ENCODE measurements at places on chromosomes 3 and 15. TPM values are rescaled to one million over a fixed set of nuclear protein-coding genes. Genes with fewer than 3 reads are reported as not detected.
A peak's percentile ranks its signal among the peaks of the same experiment; 100 is the strongest.

Gene CHRM5
- total RNA-seq = not detected

Gene FAM43A
- total RNA-seq = 18.8 TPM

Gene DPPA4
- total RNA-seq = not detected

Gene ABI3BP
- 0.58 TPM for total RNA-seq

Gene CDHR4
- not detected for total RNA-seq

DNA sequence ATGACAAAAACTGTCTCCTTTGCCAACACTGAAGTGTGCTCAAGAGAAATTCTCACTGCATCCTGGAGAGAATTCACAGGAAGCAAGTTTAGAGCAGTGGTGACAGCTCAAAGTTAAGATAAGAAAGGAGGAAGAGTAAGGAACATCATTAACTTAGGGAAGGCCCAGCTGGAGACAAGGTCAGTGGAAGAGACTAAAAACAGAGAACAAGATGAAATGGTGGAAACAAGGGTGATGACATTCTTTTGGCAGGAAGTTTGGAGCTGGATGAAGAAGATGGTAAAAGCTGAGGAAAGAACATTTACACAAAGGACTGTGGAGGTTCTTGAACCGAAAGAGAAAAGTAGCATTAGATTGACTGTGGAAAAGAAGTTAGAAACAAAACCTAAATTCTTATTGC, 6.7 kb upstream of the SUCLG2 start:
- no peak for DNase-seq

DNA sequence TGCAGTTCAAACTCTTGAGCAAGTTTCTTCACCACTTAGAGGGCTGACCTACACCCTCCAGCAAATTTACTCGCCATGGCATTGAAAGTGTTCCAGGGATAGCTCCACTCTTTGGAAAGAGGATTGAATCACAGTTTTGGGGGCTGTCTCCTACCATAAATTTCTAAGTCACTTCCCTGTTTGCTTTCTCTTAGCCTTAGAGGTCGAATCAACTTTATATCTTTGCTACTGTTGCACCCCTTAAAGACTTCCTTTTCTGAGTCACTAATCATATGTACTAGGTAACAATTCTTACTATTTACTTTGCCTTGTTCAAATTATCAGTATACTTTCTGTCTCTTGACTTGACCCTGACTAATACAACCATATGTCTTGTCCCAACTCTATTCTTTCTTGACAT, 1151.8 kb upstream of the ALCAM start:
- no peak for DNase-seq

DNA sequence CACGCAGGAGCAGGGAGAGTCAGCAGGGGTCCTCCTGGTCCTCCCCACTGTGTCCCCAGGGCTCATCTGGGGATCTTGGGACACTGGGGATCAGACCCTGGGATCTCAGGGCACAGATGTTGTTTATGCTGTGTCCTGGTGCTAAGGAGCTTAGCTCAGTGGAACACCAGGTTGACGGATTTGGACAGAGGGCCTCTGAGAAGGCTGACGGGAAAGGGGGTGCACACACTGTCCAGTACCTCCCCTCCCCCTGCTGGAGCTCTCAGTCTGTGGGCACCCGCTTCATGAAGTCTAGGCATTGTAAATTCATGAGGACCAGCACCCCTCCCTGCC, 21.9 kb upstream of the SEMA3F start:
- DNase-seq = no peak

DNA sequence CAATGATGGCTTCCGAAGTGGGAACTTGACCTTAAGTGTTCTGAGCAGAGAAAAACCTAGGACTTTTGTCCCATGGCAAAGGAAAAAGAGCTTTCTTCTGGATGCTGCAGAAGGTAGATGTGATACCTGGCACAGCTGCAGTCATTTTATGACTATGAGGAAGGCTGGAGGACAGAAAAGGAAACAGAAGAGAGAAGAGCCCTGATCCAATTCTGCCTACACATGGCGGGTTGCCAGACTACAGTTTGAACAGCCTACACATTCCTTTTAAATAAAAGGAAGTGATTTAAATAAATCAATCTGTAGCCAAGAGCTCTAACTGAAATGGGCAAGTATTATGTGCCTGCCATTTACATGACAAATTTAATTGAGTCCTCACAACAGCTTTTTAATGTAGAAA, 43.6 kb upstream of the CHRNB4 start:
- DNase-seq = no peak

- DNase-seq = no peak
Measured at GRCh38 chr3:13143381-13144004, 70.3 kb upstream of the IQSEC1 start.

GRCh38 chr3:178137206-178137605, 399.0 kb upstream of the KCNMB2 start:
- DNase-seq = peak; percentile 56

DNA sequence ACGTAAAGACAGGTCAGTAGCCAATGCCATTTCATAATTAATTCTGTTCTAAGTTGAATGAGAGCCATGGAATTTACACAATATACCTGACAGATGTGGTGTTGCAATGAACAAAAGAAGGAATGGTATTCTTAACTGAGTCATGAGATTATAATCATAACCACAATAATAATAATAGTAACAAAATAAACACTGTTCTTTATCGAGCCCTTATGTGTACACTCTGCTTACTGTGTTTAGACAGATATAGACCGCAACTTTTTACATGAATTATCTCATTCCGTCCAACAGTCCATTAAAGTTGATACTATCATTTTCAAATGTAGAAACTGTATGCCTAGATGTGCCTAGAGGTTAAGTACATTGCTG, 28.2 kb upstream of the SCAANT1 start:
- DNase-seq = no peak

DNA sequence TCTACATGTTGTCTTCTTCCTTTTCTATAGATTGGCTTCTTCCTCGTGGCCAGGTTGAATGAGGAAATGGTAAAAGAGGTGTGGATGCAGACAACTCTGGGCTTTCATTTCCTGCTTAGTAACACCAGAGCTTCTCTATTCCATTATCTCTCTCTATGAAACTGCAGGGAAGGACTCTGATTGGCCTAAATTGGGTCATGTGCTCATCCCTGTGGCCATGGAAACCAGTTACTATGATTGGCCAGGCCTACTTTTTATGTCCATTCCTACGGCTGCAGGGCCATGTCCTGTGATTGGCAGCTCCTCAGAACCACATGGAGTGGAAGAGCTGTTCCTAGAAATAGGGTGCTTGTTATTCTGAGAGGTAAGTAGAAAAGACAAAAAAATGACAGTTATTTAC, 486.9 kb upstream of the ADAMTS9 start:
- DNase-seq = peak; percentile 32

All from SK-MEL-5 (cell line).